NCI-H69 (cell line): ENCODE measurements at places on chromosomes 12 and 14.

GRCh38 chr12:41058266-41058665 lies 129.9 kb upstream of the PDZRN4 start:
- DNase-seq, result no peak

GRCh38 chr12:43957732-43958372 lies 122.0 kb downstream of the TMEM117 start:
- DNase-seq, result peak; percentile 81

DNA sequence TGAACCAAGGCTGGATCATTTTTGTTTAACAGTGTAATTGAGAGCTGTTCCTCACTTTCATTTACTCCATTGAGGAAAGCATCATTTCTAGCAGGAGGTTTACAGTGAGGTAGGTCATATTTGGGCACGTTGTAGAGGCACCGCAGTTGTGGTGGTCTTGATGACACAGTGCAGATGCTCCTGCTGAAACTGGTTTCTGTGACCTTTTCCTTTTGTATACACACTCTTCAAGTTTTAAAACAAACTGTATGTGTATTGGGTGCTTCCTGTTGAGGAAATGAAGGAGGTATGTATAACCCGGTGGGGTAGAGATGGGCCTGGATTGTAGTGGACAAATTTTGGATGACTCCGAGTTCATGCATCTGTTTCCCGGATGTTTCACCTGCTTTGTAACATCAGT lies 456.3 kb upstream of the RGS6 start:
- DNase-seq, result no peak

GRCh38 chr12:4947253-4947652 lies 37.5 kb downstream of the KCNA1 start:
- no peak for DNase-seq

DNA sequence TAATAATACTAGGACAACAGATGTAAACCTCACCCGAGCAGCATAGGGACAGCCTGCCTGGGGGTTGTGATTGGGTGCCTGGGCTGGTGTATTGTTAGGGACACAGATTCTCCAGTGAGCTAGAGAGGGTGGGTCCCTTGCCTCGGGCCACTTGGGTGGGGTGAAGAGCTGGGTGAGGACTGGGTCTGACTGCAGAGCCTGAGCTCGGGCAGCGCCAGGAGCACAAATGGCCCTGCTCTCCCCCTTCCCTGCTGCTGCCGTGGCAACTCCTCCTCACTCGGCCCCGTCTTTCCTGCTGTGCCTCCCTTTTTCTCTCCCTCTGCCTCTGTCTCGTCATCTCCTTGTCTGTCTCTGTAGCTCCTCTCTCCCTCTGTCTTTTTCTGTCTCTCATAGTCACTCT lies 115.4 kb downstream of the GLT1D1 start:
- DNase-seq, result peak; percentile 31

- DNase-seq, result no peak
Measured at GRCh38 chr14:44970907-44971306, 8.9 kb downstream of the TOGARAM1 start.

GRCh38 chr12:51672334-51672733 lies 81.3 kb downstream of the SCN8A start:
- no peak for DNase-seq

- no peak for DNase-seq
Measured at GRCh38 chr12:42541965-42542364, 47.6 kb downstream of the PRICKLE1 start.

GRCh38 chr12:52867642-52868041 lies 18.8 kb upstream of the KRT78 start:
- DNase-seq, result no peak

DNA sequence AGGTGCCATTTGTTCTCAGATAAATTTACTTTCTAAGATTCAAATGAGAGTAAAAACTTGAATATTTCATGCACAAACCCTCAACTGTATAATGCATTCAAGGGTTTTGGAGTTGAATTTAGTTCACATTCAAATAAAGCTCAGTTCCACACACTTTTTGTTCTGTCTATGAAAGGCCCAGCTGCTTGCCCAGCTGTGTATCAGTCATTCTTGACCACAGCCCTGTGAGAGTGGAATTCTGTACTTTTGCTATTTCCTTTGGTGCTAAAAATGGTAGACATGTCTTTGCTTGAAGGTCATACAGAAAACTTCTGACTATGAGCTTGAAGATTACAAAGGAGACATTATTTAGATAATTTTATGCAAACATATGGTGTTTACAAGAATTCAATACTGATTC lies 110.4 kb downstream of the KCNC2 start:
- DNase-seq, result no peak

GRCh38 chr12:19706936-19707335 lies 267.6 kb downstream of the AEBP2 start:
- DNase-seq, result no peak

DNA sequence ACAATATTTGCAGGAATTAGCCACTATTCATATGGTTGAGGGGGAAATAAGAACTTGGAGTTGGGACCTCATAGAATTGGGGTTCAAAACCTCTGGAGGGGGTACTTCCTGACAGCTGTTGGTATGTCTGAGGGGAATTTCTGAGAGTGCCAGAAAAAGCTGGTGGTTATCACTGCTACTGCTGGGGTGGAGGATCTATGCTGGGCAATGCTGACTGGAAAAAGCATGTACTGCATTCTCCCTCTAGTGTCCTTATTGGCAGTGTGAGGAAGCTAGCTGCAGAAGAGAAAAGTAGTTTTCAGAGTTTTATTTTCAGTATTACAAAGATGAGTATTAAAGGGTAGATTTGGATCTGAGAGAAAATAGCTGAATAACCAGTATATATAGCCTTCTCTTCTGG lies 88.8 kb downstream of the FUT8 start:
- DNase-seq, result peak; percentile 26

DNA sequence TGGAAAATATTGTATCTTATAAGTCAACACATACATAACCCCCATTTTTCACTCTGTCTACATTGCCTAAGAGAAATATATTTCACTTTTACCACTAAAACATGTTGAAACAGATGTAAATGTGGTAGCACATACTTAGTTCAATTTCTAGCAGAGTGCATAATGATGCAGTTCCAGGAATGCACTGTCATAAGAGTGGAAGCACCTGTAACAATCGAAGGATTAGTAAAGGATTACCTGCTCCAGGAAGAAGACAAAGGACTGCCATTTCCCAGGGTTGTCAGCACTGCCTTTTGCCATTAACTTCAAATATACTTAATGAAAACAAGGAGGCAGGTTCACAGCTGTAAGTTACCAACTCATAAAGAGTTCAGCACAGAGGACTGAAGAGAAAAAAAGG lies 24.6 kb downstream of the DAD1 start:
- no peak for DNase-seq

GRCh38 chr12:52833922-52834726 lies at the start of gene KRT79:
Gene KRT79, minus strand, starts transcription at chr12:52834311. Its CDS starts 51 bp downstream, at chr12:52834260.
- no peak for DNase-seq

DNA sequence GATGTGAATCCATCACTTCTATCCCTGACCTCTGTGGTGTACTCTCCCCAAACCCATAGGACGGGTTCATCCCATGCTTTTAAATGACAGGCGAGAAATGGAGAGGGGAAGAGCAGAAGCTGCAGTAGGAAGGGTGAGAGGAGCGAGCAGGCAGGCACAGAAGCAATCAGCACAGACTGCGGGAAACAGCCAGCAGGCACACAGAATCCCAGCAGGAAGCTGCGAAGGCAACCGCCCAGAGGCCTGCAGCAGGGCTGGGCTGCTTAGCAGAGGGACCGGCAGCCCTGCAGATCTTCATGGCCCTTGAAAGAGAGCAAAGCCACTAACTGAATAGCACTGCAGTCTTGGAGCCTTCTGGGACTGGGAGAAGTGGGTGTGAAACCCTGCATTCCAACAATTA lies 287.0 kb upstream of the FKBP4 start:
- DNase-seq, result peak; percentile 67

GRCh38 chr12:43425361-43425760 lies 126.6 kb downstream of the ADAMTS20 start:
- DNase-seq, result peak; percentile 69

GRCh38 chr12:2489275-2489674 lies 305.5 kb upstream of the FKBP4 start:
- peak; percentile 94 for DNase-seq

- DNase-seq, result no peak
Measured at GRCh38 chr12:66011731-66012130, 118.8 kb downstream of the LLPH start.

GRCh38 chr14:53929871-53930715 lies 26.5 kb downstream of the BMP4 start:
- peak; percentile 78 for DNase-seq

DNA sequence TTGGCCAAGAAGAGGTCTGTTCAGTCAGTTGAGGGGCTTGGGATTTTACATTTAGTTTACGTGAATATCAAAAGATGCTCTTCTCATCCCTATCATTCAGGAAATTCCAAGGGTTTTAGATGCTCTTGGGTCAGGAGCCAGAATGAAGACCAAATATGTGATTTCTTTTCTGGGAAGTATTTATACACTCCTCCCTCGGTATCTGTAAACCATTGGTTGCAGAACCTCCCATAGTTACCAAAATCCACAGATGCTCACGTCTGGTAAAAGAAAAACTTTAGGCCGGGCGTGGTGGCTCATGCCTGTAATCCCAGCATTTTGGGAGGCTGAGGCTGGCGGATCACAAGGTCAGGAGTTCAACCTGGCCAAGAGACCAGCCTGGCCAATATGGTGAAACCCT lies 75.9 kb downstream of the TNFAIP2 start:
- no peak for DNase-seq

- DNase-seq, result no peak
Measured at GRCh38 chr14:92465353-92466055, 48.1 kb upstream of the RIN3 start.

DNA sequence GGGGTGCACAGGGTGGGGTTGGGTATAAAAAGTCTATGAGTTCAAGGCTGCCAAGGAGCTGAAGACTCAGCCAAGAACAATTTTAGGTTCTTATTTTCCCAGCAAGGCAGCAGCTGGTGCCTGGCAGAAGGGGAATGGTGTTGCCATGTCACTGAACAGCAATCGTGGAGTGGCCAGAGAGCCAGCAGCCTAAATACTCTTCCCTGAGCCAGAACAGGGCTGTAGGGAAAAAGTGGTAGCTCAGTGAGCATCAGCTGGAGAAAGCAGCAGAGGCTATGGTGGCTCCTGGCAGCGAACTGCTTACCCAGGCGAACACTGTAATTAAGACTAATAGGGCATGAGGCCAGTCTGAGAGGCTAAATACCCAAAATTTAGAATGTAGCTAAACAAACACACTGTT lies 334.9 kb downstream of the RMST start:
- peak; percentile 78 for DNase-seq

DNA sequence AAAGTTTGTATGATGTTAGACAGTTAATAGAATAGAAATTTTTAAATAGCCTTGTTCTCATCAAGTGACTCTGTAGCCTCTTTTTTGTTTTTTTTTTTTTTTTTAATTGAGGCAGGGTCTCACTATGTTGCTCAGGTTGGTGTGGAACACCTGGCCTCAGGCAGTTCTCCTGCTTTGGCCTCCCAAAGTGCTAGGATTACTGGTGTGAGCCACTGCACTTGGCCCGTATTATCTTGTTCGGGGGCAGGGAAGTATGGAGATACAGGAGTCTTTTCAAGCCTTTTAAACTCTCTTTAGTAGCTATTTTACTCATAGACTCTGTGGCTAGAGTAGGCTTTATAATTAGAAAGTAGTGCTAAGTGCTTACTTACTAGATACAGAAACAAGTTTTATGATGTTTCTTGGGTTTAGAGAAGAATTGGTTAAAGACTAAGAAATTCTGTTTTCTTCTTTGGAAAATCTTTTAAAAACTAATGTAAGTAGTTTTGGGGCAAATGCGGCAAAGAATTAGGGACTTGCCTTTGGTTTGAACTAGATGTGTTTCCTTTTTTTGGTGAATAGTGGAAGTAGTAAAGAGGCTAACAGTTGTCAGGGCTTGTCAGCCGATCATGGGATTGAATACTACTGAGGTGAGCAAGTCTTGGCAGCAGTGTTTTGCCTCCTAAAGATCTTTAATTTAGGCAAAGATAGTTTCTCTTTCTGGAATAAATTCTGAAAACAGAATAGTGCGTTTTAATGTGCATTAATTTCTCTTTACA lies 31.3 kb downstream of the FBXO34 start:
- peak; percentile 67 for DNase-seq

DNA sequence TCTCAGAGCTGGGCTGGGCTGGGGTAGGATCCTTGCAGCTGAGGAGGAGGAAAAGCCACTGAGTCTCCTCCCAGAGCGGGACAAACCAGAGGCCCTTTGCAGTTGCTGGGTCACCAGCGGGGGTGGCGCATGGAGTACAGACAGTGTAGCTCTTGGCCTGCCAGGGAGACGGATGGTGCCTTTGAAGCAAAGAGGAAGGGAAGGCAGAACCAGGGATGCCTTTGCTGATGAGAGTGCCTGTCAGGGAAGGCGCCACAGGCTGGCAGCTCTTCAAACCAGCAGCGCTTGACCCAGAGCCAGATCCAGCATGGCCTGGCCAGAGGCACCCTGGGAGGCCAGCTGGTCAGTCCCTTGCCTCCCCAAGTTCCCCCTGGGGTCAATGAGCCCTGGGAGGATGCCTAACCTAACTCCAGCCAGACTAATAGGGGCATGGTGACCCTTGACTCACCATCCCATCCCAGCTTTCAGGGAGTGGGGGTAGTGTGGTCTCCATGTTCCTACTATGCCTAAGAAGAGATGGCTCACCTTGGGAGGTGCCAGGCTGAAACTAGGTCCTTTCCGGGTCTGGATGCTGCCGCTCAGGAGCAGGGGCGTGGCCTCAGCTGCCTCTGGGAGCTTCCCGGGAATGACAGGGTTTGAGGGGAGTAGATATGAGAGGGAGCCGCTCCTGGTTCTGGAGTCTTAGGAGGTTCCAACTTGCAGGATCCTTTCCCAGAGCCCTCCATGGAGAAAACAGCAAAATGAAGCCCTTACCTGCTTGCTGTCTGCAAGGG lies 19.8 kb downstream of the VASH1 start:
- no peak for DNase-seq

GRCh38 chr12:76037130-76038103 lies 5.8 kb upstream of the PHLDA1 start:
- peak; percentile 83 for DNase-seq

- DNase-seq, result peak; percentile 65
Measured at GRCh38 chr14:81478446-81478845, 55.2 kb downstream of the SEL1L start.

- peak; percentile 98 for DNase-seq
Measured at GRCh38 chr14:64762044-64763034, 58.1 kb downstream of the PLEKHG3 start.

GRCh38 chr12:63238892-63239291 lies 87.9 kb upstream of the AVPR1A start:
- DNase-seq, result no peak

DNA sequence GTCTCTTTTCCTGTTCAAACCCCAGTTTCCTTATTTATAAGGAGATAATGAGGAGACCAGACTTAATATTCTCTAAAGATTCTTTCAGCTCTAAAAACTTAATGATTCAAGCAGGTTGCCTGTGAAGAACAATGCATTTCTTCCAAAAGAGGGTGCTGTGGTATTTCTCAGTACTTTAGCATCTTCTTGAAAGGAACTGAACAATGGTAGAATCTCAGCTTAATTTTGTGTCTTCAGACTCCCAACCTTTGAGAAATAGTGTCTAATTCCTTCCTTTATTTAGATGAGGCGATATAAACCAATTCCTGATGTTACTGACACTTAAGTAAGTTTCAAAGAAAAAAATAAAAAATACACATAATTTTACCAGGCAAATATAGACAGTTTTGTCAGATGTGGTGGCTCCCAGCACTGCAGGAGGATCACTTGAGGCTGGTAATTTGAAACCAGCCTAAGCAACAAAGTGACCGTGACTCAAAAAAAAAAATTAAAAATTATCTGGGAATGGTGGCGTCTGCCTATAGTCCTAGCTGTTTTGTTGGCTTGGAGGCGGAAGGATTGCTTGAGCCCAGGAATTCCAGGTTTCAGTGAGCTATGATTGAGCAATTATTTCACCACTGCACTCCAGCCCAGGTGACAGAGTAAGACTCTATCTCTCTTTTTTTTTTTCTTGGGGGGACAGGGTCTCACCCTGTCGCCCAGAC lies 76.9 kb upstream of the PSMA6 start:
- peak; percentile 66 for DNase-seq
